GM04503 (cell line): ENCODE measurements at places on chromosomes 3 and 15.

DNA sequence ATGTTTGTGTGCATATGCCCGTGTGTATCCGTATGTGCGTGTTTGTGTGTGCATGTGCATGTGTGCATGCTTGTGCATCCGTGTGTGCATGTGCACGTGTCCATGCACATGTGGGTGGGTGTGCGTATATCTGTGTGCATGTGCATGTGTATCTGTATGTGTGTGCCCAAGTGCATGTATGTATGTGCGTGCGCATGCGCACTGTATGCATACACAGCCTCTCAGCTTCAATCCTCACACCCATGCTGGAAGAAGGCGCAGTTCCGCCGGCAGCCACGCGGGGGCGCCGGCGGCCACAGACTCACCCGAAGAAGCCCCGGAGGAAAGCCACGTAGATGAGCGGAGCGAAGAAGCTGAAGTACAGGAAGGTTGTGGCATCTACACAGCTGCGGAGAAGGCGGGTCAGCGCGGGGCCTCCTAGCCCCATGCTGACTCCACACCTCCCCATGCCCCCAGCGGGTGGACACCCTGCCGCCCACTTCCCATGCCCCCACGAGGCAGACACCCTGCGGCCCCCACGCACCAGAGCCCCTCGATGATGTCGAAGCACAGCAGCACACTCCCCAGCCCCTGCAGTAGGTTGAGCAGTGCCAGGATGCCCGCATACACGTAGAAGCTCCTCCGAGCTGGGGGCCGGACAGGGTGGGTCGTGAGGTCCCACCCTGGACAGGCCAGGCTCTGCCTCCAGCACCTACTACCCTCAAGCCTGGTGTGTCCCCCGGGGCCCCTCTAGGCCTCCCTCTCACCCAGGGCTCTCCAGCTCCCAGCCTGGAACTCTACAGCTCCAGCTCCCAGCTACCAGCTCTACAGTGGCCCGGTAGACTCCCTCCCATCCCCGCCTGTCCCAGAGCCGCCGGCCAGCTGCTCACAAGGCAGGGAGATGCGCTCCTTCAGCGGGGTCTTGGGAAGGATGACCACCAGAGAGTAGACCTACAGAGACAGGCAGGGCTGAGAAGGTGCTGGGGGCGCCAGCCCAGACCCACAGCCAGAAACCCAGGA, 15.4 kb downstream of the TPRA1 start:
- peak; percentile 59 for DNase-seq

DNA sequence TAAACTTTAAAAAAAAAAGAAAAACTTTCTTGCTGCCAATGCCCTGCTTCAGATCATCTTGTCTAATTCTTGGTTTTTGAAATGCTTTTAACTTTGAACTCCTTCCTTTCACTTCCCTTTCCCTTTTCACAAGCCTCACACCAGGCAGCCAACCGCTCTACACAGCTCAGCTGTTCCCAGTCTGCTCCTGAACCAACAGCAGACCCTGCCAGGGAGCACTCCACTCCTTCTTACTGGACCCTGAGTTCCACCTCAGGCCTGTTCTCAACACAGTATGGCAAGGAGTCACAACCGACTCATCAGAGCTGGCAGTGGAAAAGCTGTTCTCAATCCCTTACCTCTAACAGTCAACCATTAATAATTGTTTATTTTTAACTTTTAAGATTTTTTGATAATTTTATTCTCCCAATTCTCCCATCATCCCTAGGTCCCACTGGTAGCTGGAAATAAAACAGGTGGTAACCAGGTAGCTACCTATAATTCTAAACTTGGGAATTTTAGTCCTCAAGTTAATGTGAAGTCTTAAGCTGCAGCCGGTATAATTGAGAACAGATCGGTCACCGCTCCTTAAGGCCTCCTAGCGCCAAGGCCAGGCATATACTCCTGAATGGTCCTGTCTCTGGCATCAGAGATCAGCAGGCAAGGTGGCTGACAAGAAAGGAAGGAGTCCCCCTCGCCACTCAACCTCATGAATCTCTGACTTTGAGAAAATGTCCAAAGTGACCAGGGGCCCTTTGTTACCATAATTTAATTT, 43.9 kb downstream of the BOC start:
- no peak for DNase-seq

DNA sequence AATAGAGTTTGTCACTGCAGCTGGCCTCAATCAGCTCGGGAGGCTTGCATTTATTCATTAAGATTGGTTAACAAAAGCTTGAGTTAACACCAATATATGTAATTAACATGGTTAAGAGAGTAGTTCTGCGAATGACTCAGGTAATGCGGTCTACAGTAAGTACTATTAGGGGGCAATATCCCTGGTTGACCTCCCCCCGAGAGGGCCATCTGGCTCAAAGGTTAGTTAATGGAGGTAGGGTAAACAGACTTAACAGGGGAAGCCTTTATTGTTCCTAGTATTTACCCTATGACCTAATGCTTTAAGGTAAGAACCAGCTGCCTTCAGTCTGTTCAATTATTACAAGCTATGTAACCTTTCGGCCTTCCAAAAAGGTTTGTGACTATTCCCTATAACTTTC, 403.3 kb upstream of the SGO1 start:
- no peak for DNase-seq

GRCh38 chr3:56754741-56755417, 46.9 kb downstream of the ARHGEF3 start:
- DNase-seq, result no peak

- DNase-seq, result no peak
These were observed 2.1 kb downstream of the TM6SF1 start for GRCh38 chr15:83109532-83109931.
